ENCODE measurements at places on chromosomes 3 and 15.
A peak's percentile ranks its signal among the peaks of the same experiment; 100 is the strongest.

DNA sequence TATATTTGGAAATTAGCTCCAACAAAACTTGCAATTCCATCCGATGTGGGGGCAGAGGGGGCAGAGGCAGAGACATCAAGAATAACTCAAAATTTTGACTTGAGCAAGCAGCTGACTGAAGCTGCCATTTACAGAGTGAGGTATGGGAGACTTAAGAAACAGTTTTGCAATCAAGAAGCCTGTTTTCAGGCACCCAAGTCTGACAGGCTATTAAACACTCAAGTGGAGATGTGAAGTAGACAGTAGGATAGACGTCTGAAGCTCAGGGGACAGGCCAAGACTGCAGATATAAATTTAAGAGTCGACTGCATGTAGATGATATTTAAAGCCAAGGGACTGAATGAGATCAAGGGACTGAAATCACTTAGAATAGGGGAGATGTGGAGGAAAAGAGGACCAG lies 9.9 kb upstream of the SH3BP5 start:
- no peak for DNase-seq

GRCh38 chr15:63385911-63386531 lies 4.4 kb upstream of the CA12 start:
- DNase-seq: no peak

- peak; percentile 13 for DNase-seq
Observed at GRCh38 chr15:69760258-69760845, 307.7 kb downstream of the RPLP1 start.

DNA sequence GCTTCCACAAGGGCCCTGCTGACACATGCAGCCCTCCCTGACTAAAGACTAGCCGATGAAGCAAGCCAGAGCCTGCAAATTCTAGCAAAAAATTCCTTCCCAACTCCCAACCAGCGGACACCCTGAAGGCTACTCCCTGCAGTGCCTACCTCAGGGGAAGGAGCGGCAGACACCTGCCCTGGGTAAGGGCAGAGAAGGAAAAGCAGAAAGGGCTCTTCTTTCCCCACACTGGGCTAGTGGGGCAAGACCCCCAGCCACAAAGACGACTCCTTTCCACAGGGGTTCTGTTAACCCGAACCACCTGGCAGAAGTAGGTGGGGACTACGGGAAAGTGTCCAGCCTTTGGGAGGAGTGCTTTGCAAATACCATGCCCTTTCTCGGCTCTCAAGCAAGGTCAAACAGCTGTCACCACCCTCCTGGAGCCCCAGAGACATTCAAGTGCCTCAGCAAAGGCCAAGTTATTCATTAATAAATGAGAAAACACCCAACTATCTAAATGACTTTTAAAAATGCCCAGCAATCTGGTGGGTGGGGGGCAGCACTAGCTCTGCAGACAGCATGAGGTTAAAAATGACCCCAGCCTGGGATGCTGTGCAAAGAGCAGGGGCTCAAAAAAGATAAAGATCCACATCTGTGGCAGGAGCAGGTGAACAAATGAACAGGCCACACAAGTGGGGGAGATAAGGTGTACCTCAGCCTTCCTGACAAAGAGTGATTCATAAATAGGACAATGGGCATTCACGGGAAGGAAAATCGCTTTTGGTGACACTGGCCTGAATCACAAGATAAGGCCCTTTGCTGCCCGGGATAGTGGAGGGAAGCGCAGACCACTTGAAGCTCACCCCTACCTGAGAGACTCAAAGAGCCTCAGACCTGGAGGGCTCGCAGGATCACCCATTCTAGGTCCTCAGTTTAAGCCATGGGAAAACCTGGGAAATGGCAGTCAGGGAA lies 33.0 kb downstream of the CCDC12 start:
- DNase-seq: no peak

GRCh38 chr3:39849992-39850715 lies 40.7 kb downstream of the MYRIP start:
- DNase-seq: no peak

- no peak for DNase-seq
Observed at GRCh38 chr3:160951642-160952487, 153.3 kb downstream of the B3GALNT1 start.

GRCh38 chr3:47909607-47910006 lies 106.6 kb downstream of the MAP4 start:
- no peak for DNase-seq

- DNase-seq: no peak
Observed at GRCh38 chr15:70034596-70034995, 63.1 kb downstream of the TLE3 start.

DNA sequence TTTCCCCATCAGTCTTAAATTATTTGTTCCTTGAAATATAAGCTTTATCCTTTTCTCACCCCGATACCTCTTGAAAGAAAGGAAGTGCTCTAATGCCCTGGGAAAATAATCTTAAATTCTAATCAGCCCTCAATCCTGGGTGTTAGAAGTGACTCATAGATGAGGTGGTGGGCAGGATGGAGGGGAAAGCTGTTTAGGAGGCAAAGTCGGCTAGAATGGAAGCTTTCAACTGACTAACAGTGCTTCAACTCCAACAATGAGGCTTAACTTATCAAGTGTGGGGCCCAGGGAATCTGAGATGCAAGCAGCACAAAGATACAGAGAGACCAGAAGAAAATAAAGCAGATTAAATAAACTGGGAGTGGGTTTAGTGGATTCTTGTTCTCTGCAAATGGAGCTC lies 175.8 kb downstream of the EPHB1 start:
- DNase-seq: no peak

- no peak for DNase-seq
Observed at GRCh38 chr3:13788522-13789424, 91.1 kb downstream of the WNT7A start.

DNA sequence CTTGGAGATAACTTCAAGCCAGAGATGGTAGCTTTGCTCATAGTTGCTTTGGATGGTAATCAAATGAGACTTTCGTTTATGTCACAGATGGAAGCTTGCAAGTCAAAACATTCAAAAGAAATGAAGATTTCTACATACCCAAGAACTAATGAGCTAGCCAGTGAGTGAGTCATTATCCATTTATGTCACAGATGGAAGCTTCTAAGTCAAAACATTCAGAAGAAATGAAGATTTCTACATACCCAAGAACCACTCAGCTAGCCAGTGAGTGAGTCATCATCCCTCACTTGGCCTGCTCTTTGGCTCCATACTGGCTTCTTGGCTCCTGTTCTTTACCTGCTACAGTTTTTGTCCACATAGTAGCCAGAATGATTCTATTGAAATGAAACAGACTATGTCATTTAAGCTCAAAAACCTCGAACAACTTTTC lies 559.8 kb upstream of the CBLB start:
- peak; percentile 99 for DNase-seq

DNA sequence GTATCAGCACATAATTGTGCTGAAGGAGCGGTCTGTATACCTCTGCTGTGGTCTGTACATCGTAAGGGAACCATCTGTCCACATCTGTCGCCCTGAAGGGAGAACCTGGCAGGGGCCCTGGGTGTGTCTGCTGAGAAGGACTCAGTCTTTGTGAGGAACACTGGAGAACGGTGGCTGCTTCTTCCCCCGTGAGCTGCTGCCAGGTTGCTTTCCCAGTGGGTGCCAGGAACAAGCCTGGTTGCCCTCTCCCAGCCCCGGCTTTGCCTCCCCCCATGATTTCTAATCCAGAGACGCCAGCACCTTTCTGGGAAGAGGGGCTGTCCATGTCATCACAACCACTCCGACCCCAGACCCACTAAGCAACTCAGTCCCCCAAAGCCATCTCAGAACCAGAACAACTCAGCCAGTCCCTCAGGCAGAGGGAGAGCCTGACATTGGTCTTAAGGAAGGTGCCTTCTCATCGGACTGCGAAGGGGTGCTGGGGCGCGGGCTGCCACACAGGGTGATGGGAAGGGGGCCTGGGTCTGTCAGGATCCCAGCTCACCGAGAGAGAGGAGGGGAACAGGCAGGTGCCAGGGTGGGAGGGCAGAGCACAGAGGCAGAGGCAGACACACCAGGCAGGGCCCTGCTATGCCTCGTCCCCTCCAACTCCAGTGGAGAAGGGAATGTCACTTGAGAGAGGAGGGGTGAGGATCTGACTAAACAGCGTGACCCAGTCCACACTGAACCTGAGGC lies 8.5 kb downstream of the TNK2 start:
- DNase-seq: no peak

DNA sequence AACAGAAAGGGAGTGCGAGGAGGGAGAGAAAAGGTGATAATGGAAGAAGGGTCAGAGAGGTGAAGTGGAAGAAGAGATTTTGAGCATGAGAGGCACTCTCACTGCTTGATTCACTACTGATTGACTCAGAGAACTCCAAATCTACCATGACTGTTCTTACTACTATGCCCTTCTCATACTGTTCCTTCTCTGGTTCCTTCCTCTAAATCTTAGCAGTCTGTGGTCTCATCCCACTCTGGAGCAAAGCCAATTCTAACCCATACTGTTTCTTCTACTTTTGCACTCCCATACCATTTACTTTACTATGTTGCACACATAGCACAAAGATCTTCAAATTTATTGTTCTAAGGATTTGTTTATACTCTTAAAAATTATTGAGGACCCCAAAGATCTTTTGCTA lies 100.8 kb downstream of the DTWD1 start:
- no peak for DNase-seq

DNA sequence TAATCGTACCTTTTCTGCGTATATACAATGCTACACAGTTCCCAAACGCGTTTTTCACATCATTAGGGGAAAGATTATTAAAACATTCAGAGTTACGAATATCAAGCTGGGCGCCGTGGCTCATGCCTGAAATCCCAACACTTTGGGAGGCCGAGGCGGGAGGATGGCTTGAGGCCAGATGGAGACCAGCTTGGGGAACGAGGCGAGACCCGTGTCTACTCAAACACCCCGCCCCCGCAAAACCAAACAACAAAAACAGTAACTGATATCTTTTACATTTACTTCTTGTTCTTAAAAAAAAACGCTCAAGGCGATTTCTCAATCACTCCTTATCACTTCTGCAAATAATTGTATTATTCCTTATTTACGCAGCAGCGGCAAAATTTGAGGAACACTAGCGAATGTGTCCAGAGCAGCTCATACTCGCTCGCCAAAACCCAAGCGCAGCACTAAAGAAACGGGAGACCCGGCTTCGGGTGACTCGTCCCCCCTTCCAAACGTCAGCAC lies 1.2 kb downstream of the ZBTB11 start:
- no peak for DNase-seq

GRCh38 chr3:171497468-171497867 lies 37.3 kb upstream of the TNIK start:
- DNase-seq: no peak

DNA sequence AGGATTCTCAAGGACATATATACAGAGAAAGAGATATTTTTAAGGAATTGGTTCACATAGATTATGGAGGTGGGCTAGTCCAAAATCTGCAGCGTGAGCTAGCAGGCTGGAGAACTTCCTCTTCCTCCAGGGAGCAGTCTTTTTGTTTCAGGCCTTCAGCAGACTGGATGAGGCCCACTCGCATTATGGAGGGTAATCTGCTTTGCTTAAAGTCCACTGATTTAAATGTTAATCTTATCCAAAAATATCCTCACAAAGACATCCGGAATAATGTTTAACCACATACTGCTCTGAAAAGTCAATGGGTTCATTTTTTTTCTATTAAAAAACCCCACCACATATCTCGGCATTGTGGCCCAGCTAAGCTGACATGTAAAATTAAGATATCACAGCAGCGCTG lies 22.2 kb upstream of the NRROS start:
- no peak for DNase-seq

DNA sequence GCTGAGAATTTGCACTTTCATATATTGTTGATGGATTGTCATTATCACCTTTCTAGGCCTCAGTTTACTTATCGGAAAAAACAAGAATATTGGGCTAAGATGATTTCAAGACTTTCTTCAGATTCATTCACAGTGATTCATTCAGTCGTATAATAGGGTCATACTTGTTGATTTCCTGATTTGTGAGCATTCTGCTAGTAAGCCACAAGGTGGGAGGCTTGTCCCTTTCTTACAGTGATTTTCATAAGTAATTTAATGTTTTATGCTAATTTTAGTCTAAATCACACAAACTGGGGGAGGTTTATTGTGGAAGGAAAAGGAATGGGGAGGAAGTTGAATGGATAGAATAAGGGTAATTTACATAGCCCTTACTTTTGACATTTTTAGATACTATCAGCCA lies 126.8 kb upstream of the GOLGA6L4 start:
- DNase-seq: peak; percentile 4

DNA sequence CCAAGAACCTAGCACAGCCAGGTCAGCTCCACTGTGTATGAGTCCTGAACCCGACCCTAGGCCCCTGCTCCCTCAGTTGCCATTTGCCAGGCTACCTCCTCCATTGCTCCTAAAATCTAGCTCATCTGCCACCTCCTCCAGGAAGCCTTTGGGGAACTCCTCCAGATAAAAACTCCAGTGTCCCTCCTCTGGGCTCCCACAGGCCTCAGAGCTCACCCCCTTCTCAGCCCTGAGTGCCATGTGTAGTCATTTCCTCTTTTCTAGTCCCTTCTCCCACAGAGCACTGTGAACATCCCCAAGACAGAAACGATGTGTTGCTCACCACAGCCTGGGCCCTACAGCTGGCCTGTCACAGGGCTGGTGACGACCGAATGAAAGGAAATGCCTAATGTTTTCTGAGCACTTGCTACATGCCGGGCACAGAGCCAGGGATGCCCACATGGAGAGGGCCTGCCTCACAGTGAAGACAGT lies 61.0 kb downstream of the IQSEC1 start:
- peak; percentile 78 for DNase-seq

DNA sequence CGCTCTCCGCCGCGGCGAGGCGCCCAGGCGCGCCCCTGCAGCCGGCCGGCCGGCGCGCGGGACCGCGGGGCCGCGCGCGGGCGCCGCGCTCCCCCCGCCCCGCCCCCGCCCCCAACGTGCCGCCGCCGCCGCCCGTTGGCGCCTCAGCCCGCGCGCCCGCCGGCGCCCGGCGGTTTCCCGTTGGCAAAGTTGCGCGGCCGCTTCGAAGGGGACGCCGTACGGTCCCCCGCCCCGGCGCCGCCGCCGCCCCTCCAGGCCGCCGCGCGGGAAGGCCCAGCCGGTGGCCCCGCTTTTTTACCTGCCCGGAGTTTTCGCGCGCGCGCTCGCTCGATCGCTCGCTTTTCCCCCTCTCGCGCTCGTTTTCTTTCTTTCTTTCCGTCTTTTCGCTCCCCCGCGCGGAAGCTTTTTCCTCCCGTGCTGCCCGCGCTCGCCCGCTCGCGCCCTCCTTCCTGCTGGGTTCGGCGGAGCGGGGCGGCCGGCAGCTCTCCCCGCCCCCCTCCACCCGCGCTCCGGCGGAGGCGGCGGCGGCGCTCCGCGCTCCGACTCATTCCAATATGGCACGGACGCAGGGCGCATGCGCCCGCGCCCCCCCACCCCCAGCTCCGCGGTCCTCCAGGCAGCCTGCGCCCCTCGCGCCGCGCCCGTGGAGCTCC lies at the start of gene SFMBT1:
TSS of gene SFMBT1 (minus strand) at position 556 of the 653 bp plus-strand sequence. CDS start 76,945 bp downstream, outside the sequence.
- peak; percentile 67 for DNase-seq

DNA sequence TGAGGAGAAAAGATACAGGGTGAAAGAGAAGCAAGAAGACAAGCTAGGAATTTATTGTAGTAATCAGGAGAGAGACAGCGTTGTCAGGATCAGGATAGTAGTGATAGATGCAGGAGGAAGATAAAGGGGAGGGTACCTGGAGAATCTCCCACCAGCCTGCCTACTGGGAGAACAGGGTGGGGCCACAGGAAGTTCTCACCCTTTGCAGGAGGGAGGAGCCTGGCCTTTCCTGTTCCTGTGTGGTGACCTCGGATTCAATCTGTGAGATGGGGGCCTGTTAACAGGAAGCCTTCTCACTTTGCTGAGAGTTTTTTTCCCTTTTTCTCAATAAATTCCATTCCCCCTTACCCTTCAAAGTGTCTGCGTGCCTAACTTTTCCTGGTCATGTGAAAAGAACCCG lies 37.6 kb downstream of the GMPS start:
- DNase-seq: no peak
